ENCODE measurements at places on chromosomes 1 and 21. TPM values are rescaled to one million over a fixed set of nuclear protein-coding genes. Genes with fewer than 3 reads are reported as not detected.
A peak's percentile ranks its signal among the peaks of the same experiment; 100 is the strongest.

DNA sequence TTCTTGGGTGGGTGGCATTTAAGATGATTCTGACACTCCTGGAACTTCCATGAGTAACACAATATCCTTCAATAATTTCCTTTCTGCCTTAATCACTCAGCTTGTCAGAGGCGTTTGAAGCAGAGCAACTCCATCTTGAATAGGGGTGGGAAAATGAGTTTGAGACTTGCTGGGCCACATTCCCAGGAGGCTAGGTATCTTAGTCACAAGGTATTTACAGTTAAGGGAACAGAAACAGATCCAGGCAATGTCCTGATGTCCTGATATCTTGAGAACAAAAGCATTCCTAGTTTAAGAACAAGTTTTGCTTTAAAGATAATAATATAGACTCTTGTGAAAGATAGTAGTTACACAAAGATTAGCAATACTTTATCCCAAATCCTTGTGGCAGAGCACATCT is 76.6 kb upstream of the KIAA0040 start:
- no peak for DNase-seq

DNA sequence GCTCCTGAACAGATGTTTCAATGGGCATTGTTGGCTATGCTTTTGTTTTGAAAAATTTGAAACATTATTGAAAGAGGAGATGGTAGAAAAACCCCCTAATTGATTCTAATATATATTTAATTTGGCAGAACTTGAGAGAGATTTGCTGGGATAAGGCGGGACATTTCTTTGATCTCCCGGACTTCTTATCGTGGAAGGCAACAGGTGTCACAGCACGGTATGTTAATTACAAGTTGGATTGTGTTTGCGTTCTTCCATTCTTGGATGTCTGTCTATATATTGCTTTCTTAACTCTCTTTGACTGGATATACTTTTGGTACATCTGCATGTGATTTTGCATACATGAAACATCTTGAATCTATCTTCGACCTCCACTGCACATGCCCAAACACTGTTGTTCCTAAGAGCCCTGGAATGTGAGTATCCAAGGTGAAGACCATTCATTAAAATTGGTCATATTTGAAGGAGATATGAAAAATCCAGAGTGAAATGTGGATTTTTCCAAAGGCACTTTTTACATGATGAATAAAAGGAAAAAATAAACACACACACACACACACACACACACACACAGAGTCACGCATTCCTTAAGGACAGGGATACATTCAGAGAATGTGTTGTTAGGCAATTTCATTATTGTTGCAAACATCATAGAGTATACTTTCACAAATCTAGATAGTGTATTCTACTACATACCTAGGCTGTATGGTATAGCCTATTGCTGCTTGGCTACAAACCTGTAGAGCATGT is 81.9 kb downstream of the FGGY start:
- no peak for DNase-seq

DNA sequence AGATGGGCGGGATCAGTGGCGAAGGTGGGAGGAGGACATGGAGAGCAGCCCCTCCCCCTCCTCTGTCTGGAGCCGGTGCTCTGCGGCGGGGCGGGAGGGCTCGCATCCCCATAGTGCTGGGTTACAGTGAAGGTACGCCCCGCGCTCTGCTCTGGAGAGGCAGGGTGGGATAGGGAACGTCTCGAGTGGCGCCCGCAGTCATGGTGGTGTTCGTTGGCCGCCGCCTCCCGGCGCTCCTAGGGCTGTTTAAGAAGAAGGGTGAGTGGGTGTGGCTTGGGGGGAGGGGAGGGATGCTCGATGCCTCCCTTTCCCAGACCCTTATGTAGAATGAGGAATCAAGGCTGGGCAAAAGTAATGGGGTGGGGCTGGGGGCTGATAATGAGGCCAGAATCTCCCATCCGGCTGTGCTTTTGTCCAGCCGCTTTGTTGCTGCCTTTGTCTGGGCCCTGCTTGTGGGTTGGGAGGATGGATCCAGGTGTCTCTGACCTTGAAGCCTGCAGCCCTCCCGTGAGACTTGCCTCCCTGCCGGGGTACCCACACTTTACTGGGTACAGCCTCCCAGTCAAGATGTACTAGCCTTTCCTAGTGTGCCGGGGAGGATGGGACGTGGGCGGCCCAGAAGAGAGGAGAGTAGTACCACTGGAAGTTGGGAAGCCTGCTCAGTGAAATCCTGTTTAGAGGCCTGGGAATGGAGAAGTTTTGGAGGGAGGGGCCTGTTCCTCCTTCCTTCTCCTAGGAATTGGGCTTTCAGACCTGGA is 51.4 kb downstream of the YARS1 start:
- no peak for DNase-seq

DNA sequence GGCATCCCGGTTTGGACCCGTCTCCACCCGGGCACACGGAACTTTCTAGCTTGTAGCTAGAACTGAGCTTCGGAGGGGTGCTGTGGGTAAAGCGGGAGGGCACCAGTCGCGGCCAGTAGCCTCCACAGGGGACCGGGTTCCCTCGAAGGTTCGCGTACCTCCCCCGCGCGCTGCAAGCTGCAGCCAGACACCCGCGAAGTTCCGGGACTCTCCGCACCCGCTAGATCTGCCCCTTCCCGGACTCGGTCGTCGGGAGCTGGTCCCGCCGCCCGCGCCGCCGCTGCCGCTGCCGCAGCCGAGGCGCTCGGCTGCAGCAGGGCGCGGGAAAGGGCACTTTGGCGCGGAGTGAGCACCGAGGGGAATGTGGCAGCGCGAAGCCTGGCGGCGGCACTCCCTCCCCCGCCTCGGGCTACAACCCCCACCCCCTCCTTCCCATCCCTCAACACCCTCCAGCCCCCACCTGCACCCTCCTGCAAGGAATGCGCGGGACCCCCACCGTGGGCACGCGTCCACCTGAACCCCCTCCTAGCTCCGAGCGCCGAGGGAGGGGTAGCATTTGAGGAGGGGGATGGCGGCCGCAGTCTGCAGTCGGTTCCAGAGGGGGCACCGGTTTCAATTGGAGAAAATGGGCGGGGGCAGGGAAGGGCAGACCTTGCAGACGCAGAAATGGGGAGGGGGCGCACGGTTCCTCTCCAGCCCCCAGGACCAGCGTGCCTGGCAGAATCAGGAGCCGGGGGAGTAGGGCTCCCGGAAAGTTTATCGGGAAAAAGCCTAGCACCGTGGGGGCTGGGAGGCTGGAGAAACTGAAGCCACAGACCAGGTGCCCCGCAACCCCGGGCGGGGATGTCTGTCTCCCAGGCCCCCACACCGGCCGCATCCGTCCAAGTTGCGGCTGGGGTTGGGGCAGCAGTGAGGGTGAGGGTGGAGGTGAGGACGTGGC is 968 bp downstream of the CSMD2 start:
- DNase-seq = peak; percentile 38

GRCh38 chr1:110506541-110506940 is 12.4 kb downstream of the KCNA10 start:
- DNase-seq = no peak

- peak; percentile 48 for DNase-seq
Observed at GRCh38 chr1:51237351-51238033, 1.4 kb downstream of the RNF11 start.

GRCh38 chr1:179953974-179954492 is 577 bp upstream of the CEP350 start:
- DNase-seq = peak; percentile 62

WNT3A gene
- total RNA-seq = not detected

GBP7 gene
- total RNA-seq = not detected

OR10Z1 gene
- not detected for total RNA-seq
